ENCODE measurements at places on chromosomes 11 and 22. TPM values are rescaled to one million over a fixed set of nuclear protein-coding genes. Genes with fewer than 3 reads are reported as not detected.

DERL3 gene
- polyA plus RNA-seq = 3.0 TPM

CBLIF gene
- polyA plus RNA-seq = not detected

- no peak for DNase-seq
Observed at GRCh38 chr22:48783821-48784266, 1043.8 kb downstream of the BRD1 start.

SCGB1A1 gene
- polyA plus RNA-seq = not detected

DNA sequence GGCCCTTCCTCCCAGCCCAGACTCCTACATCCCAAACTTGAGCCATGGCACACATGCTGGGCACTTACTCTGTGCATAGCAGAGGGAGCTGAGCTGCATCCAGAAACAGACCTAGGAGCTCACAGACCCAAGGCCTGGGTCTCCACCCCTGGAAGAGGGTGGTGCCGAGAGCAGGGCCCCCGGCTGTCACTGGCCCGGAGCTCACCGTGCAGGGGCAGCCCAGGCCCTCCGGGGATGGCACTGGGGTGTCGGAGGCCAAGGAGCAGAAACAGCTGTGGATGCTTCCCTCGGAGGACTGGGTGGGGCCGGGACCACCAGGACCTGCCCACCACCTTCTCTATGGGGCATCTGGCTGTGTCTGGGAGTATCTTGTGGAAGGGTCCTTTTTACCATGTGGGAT, 4.3 kb upstream of the APOBEC3A start:
- no peak for DNase-seq

DNA sequence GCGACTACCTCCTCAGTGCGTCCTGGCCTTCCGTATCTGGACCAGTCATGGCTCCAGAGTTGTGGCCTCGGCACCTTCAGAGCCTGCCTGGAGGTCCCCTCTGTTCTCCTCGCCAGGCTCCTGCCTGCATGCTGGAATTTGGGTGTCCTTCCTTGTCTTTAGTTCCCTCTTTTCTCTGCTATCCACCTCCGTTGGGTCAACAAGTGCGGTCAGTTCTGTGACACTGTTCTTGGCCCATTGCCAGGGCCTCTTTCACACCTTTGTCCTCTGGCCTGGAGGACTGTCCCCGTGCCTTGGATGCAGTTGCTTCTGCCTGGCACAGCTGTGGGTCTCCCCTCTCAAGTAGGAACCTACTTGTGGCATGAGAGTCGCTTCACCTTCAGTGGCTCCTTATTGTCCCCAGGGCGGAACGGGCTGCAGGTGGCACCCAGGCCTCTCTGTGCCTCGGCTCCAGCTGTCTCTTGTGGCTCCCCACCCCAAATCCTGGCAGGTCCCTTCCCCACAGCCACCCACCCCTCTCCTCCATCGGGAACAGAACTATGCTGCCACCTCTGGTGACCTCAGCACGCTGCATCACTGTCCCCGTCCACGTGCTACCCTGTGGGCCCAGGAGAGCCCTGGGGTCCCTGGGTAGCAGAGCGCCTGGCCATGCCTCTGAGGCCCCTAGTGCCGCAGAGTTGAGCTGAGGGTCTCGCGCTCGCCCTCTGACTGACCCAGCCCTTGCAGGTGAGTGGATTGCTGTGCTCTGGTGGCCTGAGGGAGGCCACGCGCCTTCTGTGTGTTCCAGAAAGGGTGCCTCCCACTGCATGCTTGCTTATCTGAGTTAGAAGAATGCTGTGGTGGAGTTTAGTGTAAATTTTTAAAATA, 4.7 kb downstream of the DGCR8 start:
- DNase-seq = no peak

APIP gene
- polyA plus RNA-seq = 41.9 TPM

DNA sequence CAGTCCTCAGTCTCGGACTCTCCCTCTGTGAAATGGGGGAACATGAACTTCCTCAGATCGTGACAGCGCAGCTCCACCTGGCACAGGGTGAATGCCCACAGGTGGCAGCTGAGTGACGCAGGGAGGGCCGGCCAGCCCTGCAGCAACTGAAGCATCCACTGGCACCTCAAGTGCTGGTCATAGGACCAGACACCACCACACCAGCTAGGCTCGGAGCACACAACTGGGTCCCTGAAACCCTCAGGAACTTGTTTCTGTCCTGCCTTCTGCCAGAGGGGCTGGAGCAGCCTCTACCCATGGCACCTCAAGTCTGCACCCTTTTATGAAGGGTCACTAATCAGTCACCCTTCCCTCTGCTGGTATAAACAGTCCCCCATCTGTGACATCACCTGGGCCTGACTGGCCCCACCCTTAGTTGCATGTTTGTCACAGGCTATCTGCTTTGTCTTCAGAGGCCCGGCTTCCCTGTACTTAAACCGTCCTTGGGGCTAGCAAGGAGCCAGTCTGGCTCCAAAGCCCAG, 7.4 kb upstream of the CDC42BPG start:
- DNase-seq = no peak
